Activated T-helper 1 cell treated with anti-CD3 and anti-CD28 coated beads, Interleukin-2, amount 50 U/mL, for 16 hours (primary cell): ENCODE measurements at places on chromosomes 11 and 22.

GRCh38 chr11:122642472-122642922 lies 13.0 kb upstream of the UBASH3B start:
- no peak for DNase-seq

DNA sequence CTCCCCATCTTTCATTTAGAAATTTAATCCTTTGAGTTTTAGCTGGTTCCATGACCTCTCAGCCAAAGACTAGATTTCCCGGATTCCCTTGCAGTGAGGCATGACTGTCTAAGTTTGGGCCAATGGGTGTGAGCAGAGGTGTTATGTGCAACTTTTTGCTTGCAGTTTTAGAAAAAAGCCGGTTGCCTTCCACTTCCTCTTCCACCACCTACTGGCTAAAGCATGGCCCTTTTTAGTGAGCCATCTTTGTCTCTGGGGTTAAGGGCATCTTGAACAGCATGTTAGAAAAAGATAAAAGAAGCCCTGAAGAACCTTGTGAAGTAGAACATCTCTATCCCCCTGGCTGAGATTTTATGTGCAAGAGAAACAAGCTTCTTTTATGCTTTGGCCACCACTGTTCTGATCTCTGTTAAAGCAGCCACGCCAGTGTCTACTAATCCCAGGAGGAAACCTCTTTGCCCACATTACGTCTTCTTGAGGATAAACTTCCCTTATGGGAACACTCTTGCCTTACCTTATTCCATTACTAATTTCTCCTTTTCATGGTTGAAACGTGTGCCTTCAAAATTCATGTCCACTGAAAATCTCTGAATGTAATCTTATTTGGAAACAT lies 279.9 kb downstream of the TENM4 start:
- DNase-seq: no peak

DNA sequence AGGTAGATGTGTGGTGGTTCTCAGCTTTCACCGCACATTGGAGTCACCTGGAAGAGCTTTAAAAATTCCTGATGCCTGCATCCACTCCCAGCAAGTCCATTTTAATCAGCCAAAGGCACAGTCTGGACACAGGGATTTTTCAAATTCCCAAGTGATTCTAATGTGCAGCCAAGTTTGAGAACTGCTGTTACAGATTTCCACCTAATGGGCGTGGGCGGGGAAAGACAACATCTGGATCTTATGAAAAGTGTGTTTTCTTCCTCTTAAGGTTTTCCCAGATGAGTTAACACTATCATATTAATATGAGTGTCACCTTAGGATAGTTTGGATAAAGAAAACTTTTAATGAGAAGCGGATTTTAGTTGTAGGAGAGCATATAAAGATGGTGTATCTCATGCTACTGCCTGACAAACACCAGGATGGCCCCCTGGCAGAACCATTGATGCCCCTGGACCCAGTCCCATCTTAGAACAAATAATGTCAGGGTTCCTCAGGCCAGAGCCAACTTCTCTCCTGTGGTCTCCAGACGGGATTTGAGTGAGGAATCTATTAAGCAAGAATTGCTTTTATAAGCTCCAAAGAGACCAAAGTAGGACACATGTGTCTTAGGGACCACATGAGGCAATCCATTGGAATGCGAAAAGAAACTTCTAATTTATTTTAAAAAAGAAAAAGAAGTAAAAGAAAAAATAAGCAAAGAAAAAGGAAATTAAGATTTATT lies 31.9 kb downstream of the POU2AF1 start:
- DNase-seq: no peak

DNA sequence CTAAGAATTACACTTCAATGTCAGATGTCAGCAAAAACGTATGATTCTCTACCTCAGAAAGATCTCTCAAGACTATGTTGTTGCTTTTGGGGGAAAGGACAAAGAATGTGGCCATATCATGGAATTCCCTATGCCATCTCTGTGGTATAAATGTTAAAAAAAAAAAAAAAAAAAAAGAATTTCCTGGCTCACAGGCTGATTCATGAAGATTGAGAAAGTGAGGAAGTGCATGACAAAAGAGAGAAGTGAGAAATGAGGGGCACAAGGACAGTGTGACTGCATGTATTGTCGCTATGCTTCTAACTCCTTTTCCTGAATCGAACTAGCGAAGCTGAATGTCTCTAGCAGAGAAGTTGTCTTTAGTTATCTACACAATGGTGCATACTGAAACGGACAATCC lies 80.6 kb upstream of the CARD18 start:
- DNase-seq: no peak

- DNase-seq: no peak
Observed at GRCh38 chr22:47596176-47596690, 833.8 kb downstream of the TBC1D22A start.

GRCh38 chr11:33005175-33005574 lies 10.5 kb upstream of the DEPDC7 start:
- no peak for DNase-seq

- DNase-seq: no peak
Observed at GRCh38 chr22:35930933-35931332, 97.7 kb downstream of the RBFOX2 start.

- no peak for DNase-seq
Observed at GRCh38 chr11:95498722-95499425, 267.9 kb upstream of the SESN3 start.

- no peak for DNase-seq
Observed at GRCh38 chr11:76107971-76108370, 98.3 kb downstream of the WNT11 start.

DNA sequence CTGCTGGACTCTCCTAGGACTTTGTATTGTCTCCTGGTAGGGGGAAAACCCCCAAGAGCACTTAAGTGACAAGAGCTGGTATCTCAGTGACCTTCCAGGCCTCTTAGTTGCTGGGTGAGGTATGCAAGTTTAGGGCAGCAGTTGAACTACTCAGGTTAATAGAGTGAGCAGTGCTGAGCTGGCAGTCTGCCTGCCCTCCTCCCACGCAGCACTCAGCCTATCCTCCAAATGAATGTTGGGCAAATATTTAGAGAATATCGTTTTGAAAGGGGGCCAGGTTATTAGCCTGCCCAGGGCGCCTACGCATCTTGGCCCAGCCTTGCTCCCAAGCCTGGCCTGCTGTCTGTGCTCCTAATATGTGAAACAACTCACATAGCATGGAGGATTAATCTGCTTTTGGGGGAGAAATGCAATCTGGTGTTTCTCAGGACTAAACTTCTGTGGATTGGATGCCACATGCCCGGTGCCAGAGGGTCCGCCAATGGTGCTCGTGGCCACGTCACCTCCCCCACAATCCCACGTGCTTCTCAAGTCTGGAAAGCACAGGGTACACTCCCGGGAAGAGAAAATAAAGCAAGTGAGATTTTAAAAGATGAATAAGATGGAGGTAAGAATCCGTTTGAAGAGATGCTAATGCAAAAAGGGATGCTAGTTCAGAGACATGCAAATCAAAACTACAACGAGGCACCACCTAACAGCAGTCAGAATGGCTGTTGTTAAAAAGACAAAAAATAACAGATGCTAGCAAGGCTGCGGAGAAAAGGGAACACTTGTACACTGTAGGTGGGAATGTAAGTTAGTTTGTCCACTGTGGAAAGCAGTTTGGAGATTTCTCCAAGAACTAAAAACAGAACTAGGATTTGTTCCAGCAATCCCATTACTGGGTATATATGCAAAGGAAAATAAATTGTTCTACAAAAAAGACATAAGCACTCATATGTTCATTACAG lies 67.7 kb downstream of the SPON1 start:
- no peak for DNase-seq

DNA sequence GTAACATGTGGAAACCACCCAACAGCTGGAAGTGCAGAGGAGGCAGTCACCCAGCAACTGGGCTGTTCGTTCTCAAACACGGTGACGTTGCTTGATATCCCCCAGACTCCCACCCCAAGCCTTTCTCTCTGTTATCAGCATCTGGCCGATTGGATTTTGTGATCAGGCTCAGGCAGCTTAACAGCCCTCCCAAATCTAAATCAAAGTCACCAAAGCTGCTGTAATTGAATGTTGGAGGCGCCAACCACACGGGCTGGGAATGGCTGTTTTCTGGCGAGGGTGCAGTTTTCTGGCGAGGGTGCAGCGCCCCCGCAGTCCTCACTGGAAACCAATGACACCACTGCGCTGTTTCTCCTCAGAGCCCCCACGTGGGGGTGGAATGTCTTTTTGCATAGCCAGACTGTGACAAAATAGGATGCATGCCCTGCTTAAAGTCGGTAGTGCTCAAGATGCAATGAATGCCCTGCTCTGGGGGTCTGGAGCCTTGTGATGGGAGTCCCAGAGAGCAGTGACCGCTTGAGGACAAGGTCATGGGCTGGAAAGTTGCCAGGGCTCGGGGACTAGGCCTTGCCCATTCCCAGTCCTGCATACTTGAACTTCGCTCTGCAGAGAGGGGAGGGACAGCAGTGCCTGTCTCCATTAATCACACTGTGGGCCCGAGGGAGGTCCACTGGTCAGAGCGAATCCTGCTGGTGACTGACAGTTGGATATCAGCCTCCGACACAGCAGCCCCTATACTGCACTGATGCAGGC lies 105.3 kb downstream of the MORC2 start:
- DNase-seq: no peak

GRCh38 chr22:23548501-23549197 lies 31.4 kb downstream of the IGLL1 start:
- no peak for DNase-seq

- DNase-seq: no peak
Observed at GRCh38 chr11:126281666-126282175, 1.2 kb upstream of the TIRAP start.

GRCh38 chr11:100739666-100740065 lies 52.6 kb downstream of the ARHGAP42 start:
- DNase-seq: no peak

DNA sequence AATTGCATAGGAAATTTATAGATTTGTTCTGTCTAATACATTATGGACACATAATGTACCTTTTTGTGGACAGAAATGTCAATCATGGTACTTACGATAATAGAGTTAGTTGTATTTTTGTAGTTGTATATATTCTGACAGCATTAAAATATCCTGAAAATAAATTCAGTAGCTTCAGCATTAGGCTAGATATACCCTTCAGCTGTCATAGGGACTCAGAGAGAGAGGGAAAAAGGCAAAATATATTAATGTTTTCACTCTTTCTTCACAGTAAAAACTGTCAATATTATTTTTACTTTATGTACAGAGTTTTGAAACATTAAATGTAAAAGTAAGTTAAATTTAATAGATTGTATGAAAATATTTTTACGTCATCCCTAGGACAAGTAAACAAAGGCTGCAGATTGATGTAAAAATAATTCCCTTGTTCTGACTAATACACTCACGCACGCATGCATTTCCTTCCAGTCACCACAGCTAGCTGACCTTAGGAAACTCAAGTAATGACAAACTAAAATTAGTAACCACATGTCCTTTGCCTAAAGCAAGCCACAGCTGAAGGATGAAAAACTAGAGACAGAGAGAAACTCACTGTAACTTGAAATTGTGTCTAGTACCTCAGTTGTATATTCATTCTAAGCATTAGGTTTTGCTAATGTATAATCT lies 104.7 kb upstream of the CARD18 start:
- no peak for DNase-seq

DNA sequence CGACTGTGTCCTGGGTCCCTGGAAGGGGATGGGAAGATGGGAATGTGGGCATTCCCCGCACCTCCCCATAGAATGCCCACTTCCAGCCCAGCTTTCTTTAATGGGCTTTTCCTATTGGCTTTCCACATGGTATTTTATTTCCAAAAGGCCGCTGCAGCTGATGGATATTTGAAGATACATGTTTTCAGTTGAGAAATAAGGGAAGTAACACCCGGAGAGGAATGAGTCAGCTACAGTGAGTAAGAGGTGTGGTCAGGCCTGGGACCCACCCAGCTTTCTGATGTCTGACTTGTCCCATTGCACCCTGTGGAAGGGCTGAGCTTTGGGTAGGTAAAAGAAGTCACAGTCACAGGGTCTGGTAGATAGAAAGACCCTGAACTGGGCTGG lies 476.9 kb downstream of the MIAT start:
- DNase-seq: no peak

DNA sequence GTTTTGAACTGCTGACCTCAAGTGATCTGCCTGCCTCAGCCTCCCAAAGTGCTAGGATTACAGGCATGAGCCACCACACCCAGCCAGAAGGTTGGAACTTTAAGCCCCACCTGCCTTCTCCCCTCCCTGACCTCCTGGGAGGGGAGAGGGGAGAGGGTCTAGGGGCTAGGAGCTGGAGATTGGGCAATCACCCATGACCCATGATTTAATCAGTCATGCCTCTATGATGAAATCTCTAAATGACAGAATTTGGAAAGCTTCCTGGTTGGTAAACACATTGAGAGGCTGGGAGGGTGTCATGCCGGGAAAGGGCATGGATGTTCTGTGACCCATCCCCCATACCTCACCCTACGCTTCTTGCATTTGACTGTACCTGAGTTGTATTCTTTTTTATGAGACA lies 17.1 kb upstream of the TFIP11 start:
- no peak for DNase-seq

DNA sequence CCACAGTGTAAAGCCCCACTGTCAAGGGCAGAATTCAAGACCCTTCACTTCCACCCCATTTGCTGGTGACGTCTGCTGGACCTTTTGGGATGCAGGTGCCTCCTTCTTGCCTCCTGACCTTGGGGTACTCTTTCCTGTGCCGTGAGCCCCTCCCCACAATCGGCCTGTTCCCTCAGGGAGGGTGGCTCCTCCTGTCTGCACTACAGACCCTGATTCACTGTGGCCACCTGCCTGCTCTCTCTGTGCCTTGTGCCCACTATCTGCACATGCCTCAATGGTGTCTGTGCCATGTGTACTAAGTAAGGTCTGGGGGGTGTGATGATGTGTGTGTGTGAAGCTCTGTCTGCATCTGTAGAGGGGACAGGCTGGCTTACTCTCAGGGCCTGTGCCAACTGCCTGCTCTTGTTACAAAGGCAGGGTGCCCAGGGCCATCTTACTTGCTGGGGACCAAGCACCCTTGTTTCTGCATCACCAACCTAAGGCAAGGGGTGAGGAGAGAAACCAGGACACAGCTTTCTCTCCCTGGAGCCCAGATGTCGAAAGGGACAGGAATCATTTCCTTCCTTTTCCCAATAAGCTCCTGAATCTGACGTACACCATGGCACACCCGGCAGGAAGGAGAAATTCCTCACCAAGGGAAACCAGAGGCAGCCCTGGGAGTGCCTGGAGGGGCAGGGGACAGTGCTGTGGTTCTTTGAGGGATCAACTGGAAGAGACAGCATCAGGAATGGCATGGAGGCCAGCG lies 3.7 kb downstream of the PPM1F start:
- DNase-seq: no peak

DNA sequence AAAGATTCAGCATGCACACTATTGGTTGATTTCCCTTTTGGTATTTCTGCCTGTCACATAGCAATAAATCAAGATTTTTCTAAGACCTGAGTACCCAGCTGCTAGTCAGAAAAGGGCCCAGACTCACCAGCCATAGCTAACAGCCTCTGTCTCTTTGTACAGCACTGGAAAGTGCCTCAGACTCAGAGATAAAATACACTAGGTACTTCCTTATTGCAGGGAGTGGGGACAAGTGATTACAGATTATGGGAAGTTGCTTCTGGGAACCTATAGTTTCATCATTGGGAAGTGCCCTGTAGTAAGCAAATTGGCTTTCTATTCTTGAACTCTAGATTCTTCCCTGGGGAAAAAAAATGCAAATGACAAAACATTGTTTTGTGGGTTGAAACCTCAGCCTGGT lies at the start of gene CASP5:
Gene CASP5 (minus strand): TSS at position 166 of the 400 bp plus-strand sequence. CDS start 32 bp downstream, at position 134.
- no peak for DNase-seq

- peak; percentile 60 for DNase-seq
Observed at GRCh38 chr11:72752088-72752914, at the start of gene ARAP1. Gene ARAP1, minus strand, starts transcription at chr11:72752408. Its CDS starts 25,280 bp downstream, at chr11:72727128.

- DNase-seq: no peak
Observed at GRCh38 chr11:78467370-78467769, 49.8 kb upstream of the GAB2 start.
